Muscle of arm (tissue), 14 donors: ENCODE measurements at places on chromosomes 7 and 10. TPM values are rescaled to one million over a fixed set of nuclear protein-coding genes. Genes with fewer than 3 reads are reported as not detected.

DNA sequence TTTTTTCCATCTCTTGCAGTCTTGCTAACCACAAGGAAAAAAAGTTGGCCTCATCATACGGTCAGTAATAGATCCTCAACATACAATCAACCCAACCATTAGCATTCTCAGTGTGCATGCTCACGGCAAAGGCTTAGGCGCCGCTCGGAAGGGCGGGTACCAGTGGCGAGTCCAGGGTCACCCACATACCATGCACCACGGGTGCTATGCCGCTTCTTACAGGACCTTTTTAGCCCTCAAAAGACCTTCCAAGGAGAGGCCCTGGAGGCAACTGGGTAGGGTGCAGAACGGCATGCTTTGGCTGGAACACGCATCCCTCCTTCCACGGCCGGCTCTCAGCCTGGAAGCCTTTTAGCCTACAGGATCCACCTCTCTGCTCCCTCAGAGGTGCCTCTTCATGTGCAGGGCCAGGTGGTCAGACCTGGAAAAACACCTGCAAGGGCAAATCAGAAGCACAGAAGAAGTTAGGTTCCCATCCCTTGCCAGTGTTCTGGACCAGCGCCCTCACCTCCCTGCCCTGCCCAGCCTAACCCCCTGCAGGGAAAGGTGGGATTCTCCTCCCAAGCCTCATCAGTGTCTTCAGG is 5.8 kb downstream of the KLF6 start:
- DNase-seq = no peak

GRCh38 chr10:1128649-1129048 is 72.5 kb downstream of the WDR37 start:
- DNase-seq = no peak

- DNase-seq = no peak
These were observed 352.0 kb downstream of the KCNMA1 start for GRCh38 chr10:77285529-77286182.

DNA sequence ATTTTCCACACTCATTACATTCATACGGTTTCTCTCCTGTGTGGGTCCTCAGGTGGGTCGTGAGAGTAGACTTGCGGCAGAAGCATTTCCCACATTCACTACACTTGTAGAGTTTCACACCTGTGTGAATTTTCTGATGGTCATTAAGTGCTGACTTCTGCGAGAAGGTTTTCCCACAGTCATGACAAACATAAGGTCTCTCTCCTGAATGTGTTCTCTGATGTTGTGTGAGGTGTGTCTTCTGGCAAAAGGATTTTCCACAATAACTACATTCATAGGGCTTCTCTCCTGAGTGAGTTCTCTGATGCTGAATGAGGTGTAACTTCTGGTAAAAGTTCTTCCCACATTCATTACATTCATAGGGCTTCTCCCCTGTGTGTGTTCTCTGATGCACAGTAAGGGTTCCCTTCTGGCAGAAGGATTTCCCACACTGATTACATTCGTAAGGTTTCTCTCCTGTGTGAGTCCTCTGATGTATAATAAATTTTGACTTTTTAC is 15.1 kb downstream of the ZNF12 start:
- no peak for DNase-seq

The ELMO1 gene
- polyA plus RNA-seq = 23.9 TPM

DNA sequence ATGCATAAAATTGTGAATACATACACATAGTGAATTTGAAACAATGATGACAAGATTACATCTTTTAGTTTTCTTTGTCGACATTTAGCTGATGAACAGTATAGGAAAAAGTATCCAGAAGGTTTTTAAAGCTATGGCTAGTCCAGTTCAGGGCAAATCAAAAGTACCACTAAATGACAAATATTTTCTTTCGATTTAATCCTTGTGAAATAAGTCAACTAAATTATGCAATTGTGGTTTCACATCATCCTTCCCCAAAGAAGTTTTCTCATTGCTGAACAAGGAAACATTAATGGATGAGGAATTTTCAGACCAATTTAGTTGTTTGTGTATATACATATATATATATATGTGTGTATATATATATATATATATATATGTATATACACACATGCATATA is 774.0 kb downstream of the DNAJB9 start:
- no peak for DNase-seq

GRCh38 chr7:136502162-136502561 is 366.3 kb upstream of the CHRM2 start:
- no peak for DNase-seq

The INTS15 gene
- polyA plus RNA-seq = 23.5 TPM

DNA sequence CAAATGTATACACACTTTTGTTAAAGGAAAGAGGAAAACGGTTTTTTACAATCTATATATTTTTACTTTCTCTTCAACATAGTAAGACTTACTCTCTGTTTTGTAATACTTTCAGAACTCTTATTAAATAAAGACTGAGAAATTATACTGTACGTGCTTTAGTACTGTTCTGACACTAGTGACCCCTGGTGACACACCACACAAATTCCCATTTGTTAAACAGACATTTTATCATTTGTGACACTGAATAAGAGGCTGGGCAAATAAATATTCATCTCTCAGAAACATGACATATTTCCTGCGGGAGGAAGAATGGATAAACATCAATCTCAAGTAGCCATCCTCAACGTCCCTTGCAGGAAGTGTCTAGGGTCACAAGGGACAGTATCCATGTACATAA is 68.9 kb upstream of the ZNF33B start:
- no peak for DNase-seq

GRCh38 chr7:94190599-94191061 is 186.5 kb upstream of the BET1 start:
- DNase-seq = peak; percentile 62

DNA sequence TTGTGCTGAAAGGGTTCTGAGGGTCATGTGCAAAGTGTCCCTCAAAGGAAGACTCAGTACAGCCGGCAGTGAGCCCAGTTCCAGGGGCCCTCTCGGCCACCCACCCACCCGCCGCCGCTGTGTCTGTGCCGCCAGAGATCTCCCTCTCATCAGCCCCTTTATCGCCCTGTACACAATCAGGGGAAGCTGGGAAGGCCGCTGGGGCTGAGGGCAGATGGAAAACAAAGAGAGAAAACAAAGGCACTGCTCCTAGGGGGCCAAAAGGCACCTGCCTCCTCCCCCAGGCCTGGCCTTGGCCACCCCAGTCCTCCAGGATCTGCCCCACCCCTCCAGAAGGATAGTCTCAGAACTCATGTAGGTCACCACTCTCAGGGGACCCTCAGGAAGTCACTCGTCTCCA is 67.0 kb downstream of the ZMIZ1 start:
- DNase-seq = no peak

- no peak for DNase-seq
These were observed 17.2 kb upstream of the STRIP2 start for GRCh38 chr7:129417073-129417472.

DNA sequence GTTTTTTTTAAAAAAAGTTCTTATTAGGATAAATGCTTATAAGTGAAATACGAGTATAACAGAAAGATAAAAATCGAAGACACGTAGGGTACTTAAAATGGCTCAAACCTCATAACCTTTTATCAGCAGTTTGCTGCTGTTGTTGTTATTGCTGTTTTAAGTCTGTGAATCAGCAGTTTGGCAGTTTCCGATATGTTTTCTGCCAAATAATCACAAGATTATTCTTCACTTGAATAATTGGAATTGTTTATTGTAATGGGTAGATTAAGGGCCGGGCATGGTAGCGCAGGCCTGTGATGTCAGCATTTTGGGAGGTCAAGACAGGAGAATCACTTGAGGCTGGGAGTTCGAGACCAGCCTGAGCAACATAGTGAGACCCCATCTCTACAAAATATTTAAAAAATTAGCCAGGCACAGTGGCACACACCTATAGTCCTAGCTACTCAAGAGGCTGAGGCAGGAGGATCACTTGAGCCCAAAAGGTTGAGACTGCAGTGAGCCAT is 177.6 kb downstream of the VTI1A start:
- DNase-seq = no peak

The UNCX gene
- not detected for polyA plus RNA-seq

GRCh38 chr7:157500171-157500960 is 163.6 kb downstream of the DNAJB6 start:
- no peak for DNase-seq

GRCh38 chr7:14598978-14599377 is 303.6 kb downstream of the DGKB start:
- peak; percentile 10 for DNase-seq

GRCh38 chr7:51316666-51317581 is at the start of gene COBL:
COBL (minus strand) TSS chr7:51316809; CDS start chr7:51316633, 176 bp downstream.
- DNase-seq = no peak

DNA sequence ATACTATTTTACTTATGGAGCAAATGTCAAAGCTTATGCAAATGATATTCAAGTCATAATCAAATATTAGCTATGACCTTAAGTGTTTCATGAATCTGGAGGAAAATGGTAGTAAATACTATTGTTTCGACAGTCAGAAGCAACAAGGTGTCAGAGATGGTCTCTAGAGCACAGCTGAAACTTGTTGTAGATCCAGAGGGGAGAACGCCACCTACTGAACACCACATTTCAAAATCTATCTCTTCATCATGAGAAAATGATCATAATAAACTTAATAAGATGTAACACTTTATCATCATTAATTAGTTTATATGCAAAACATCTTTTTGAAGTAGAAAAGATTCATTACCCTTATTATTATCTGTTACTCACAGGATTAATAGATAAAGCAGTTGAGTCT is 418.7 kb downstream of the GATA3 start:
- no peak for DNase-seq

The PRF1 gene
- polyA plus RNA-seq = not detected

DNA sequence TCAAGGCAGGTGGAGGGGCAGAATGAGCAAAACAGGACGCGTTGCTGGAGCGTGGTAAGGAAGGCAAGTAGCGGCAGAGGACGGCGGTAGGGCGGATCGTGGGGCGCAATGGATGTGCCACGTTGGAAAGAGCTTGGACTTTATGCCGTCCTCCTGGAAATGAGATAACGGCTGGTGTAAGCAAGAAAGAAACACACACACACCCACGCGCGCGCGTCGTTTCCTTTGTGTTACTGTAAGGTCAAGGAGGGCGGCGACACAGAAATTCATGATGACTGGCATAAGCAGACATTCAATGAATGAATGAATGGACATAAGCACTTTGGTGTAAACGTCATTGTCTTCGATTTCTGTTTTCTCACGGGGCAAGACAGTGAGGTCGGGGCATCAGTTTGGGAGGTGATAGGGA is 683 bp upstream of the ENTPD7 start:
- peak; percentile 4 for DNase-seq

The CYP3A7 gene
- 0.95 TPM for polyA plus RNA-seq

The CTTNBP2 gene
- 1.1 TPM for polyA plus RNA-seq

DNA sequence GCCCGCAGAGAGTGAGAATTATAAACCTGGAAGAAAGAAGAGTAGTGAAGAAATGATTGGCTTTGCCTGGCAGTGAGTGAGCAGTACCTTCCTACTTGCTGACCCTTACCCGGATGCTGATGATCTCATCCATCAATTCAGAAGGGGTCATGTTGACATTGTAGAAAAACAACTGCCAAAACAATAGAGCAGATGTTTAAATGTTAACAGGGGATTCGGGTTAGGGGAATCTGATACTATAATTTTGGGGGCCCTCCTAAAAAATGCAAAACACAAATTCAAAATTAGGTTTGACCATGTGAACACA is 78.1 kb downstream of the MYOF start:
- DNase-seq = no peak

The PCDH15 gene
- 0.90 TPM for polyA plus RNA-seq

DNA sequence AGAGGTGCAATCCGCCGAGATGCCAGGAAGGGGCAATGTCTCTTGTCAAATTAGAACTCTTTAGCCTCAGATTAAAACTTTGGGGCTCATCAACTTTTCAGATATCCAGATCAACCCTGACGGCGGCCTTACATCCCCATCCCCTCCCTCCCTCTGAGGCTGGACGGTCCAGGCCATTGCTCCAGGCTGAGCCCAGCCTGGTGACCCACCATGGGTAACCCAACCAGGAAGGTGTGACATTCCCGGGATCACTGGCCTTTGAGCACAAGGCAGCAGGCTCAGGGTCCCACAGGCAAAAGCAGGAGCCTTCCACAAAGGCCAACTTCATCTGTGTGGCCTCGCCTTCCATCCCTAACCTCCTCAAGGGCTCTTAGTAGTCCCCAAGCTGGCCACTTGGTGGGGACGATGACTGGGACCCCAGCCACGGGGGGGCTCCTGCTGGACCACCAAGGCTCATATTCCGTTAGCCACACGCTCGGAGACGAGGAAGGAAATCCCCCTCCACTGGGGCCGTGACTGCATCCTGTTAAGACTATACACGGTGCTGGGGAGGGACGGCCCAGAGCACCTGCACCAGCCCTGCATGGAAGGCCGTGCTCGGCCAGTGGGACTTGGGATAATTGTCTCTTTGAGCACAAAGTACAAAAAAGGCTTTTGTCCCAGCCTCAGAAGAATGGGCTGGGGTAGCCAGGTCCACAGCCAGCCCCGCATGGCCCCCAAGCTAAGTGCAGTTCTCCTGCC is 62.8 kb downstream of the ZRANB1 start:
- no peak for DNase-seq

DNA sequence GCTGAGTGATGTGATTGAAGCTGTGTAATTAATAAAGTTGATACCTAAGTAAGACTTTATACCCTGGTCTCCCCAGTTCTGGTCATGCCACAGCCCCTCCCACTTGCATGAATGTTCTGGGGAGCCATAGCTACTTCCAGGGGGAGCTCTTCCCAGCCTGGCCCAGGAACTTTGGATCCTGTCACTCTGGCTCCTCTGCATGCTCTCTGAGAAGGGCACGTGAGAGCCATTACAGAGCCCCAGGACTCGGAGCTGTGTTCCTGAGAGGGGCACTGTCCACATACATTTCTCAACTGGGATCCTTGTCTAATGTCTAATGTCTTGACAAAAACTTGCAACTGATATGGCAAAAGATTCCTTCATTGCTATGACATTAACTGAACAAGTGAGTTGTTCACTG is 173.9 kb upstream of the NPY start:
- DNase-seq = no peak

DNA sequence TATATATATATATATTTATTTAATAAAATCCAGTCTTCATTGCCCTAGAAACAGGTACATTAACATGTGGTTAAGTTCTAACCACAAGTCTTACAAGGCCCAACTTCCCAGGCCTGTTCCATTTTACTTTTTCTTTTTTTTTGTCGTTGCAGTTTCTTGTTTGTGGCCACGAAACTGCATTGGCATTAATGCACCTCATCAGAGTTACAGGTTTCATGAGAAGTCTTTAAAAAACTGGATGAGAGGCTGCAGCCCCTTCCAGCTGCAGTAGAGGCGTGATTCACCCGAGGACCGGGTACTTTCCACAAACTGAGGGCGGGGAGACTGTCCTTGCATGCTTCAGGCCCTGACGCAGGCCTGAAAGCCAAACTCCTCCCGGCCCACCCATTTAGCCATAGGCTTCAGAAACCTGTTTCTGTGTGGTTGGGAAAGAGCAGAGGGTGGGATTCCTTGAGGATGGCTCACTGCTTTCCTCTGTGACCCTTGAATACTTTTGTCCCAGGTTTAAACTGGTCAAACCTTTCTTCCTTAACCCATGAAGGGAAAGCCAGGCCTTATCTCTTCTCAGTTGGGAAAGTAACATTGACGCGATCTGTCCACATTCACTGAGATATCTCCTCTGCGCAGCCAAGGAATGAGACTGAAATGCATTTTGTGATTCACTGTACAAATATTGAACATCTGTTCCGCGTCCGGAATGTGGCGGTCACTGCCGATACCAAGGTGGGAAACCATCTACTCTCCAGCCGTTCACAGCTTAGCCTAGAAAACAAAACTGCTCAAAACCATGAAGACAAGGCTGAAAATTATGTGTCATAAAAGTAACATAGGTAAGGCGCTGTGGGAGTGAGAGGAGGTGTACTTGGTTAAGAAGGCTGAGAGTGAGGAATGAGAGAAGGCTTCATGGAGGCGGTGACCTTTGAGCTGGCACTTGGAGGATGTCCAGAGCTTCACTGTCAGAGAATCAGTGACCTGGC is 311.7 kb downstream of the GATA3 start:
- DNase-seq = no peak
